Fibroblast of mammary gland (primary cell): ENCODE measurements at places on chromosomes 3 and 15.

- DNase-seq = no peak
Observed at GRCh38 chr15:89781055-89781454, 4.9 kb downstream of the MESP2 start.

GRCh38 chr3:94305835-94306611, 243.2 kb downstream of the NSUN3 start:
- no peak for DNase-seq

DNA sequence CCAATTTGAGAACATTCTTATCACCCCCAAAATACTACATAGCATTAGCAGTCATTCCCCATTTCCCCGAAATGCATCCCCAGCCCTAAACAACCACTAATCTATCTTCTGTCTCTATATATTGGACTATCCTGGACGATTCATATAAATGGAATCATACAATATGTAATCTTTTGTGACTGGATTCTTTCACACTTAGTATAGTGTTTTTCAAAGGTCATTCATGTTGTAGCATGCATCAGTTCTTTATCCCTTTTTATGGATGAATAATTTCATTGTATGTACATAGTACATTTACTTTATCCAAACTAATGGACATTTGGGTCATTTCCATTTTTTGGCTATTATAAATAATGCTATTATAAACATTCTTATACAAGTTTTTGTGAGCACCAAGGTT, 27.5 kb upstream of the EIF1B start:
- no peak for DNase-seq

- DNase-seq = no peak
Observed at GRCh38 chr3:87161851-87162250, 65.3 kb upstream of the CHMP2B start.

- DNase-seq = peak; percentile 21
Observed at GRCh38 chr3:101128786-101129185, 135.6 kb upstream of the ABI3BP start.

- DNase-seq = no peak
Observed at GRCh38 chr3:116607205-116607604, 102.4 kb upstream of the TUSC7 start.

- DNase-seq = no peak
Observed at GRCh38 chr15:19973718-19974117, 567.9 kb downstream of the GOLGA6L6 start.

- peak; percentile 30 for DNase-seq
Observed at GRCh38 chr3:159989973-159990846, 1.6 kb downstream of the IL12A start.
